ENCODE measurements at places on chromosomes 12 and 14.

DNA sequence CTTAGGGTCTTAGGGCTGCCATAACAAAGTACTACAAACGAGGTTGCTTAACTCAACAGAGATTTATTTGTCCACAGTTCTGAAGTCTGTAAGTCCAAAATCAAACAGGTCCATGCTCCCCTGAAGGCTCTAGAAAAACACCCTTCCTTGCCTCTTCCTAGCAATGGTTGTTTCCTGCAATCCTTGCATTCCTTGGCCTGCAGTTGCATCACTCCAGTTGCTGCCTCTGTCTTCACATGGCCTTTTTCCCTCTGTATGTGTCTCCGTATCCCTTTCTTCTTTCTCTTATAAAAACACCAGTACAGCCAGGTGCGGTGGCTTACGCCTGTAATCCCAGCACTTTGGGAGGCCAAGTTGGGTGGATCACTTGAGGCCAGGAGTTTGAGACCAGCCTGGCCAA lies 17.4 kb downstream of the KCNMB4 start:
- no peak for DNase-seq

GRCh38 chr12:130827432-130827831 lies 11.6 kb downstream of the STX2 start:
- DNase-seq: no peak

DNA sequence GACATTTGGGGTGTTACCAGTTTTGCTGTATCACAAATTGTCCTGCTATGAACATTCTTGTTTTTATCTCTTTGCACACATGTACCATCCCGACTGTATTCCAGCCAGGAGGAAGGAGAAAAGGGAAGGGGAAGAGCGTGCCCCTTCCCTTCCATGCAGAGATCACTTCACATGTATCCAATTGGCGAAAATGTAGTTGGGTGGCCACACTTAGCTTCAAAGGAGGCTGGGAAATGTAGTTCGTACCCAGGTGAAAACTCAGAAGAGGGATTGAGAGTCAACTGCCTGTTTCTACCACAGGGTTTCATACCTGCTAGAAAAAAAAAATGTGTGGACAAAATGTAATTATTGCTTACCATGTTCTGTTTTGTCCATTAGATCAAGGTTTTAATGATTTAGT lies 189.1 kb upstream of the PELI2 start:
- DNase-seq: no peak

DNA sequence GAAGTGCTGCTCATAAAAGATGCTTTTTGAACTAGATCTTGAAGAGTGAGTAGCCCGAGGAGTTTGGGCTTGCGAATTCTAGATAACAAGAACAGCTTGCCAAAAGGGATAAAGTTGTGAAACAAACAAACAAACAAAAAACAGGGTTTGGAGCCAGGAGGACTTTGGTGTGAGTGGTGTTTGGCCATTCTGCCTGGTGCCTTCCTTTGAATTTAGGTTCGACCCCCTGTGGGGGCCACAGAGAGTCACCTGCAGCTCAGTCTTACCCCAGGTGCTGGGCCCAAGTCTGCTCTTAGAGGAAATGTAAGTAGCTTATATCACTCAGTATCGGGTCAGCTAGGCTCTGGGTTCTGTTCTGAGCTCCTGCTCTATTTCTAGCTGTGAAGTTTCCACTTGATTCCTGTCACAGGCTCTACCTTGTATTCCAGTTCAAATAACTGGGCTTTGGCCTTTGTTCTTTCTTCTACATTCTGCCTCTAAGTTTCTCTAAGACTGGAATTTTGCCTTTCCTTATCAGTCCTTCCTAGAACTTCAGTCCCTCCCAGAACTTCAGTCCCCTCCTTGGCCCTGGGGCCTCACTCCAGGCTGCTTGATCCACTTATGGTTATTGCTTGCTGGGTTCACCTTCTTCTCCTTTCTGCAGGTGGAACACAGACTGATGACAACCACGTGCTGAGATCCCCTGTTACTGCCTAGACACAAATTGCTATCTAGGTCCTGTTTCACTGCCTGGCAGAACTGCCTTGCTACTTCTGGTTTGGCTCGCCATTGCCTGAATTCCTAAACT lies 20.5 kb upstream of the DUSP6 start:
- DNase-seq: no peak

DNA sequence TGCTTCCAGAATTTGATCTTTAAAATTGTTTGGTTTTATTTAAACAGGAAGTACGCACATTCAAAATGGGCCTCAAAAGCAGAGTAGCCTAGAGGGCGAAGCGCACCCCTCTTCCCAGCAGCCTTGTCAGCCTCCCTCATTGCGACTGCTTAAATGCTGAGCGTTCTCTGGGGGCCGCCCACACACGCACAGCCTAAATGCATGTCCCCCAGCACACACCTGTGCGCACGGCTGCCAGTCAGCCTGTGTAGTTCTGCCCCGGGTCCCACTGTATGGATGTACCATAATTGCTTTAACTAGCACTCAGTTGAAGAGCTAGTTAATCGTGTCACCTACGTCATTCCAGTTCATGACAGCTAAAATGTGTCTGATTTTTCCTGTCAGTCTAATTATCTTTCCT lies 79.3 kb downstream of the TESC start:
- no peak for DNase-seq

- no peak for DNase-seq
These were observed 16.2 kb upstream of the PPP1CC start for GRCh38 chr12:110758922-110759321.

- peak; percentile 56 for DNase-seq
These were observed 8.1 kb upstream of the RNF34 start for GRCh38 chr12:121391619-121392324.

DNA sequence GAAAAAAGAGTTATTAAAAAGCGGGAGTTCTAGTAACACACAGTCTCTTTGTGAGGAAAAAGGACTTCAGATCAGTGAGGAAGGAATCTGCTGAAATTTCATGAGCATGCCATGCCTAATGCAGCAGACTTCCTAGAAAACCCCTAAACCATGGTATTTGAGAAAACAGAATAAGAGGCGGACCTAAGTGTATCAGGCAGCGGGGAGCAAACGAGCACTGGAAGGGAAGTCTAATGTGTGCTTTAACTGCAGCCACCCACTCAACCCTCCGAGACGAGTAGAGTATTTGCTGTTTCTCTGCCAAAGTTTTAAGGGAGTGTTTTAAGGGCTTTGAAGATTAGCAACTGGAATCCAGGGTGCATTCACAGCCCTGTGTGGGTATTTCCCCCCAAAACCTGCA lies 36.5 kb downstream of the ACADS start:
- DNase-seq: no peak

DNA sequence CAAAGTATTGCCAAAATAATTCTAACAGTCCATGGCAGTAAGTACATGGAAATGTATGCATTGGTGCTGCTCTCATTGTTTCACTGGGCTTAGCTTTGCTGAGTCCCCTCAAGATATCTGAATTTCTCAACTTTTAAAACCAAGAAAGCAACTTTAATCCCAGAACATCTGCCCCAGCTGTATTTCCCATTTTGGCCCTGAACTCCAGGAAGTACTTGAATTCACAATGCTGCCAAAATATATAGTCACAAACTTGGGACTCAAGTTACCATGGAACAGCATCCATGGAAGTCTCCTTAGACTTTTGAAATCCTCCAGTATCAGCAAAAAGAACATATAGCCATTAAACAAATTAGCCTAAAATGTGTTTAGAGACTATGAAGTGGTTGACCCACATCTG lies 78.5 kb upstream of the FLRT2 start:
- no peak for DNase-seq

Measured in activated CD8-positive, alpha-beta memory T cell treated with anti-CD3 and anti-CD28 coated beads, Interleukin-2, amount 50 U/mL, for 48 hours (primary cell).